Activated naive CD4-positive, alpha-beta T cell treated with Interleukin-2 at 50 U/mL for 16 hours (primary cell): ENCODE measurements at places on chromosomes 1 and 21.

DNA sequence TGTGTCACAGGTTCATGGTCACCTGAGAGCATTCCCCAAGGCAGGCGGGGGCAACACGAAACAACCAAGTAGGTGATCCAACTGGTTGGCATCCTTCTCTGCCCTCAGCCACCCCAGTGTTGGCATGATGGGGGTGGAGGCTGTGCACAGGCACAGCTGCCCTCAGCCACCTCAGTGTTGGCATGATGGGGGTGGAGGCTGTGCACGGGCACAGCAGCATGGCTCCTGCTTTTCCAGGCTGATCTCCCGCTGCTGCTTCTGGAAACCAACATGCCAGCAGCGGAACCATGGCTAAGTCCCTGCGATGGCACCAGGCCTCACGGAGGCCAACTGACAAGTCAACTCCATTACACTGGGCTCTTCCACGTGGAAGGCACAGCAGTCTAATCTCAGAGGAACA is 447.8 kb downstream of the PTPRU start:
- DNase-seq, result no peak

DNA sequence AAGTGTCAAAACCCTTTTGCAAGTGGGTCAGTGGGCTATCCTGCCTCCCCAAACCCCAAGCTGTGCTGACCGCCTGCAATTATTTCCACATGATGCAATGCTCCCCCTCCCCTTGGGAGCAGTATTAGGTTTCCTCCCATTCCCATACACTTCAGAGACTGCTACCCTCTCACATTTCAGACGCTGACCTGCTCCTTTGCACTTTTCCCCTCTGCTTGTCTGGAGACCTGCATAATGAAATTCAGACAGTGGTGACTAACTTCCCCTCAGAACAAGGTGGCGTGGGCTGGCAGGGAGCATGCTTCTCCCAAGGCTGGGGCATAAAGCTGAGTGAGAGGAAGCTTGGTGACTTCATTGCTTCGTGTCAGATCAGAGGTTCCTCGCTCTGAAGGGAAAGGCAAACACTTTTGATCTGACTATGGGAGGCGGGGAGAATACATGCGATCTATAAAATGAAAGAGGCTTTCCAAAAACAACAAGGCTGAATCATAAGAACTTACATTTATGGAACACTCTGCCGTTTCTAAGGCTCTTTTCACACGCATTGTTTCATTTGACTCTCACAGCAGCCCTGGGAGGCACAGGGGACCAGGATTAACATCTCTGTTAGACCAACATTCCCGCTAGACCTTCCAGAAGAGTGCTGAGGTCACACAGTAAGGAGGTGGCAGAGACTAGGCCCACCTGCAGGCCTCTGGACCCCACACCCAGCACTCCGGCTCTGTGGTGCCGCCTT is 27.5 kb upstream of the ROR1 start:
- no peak for DNase-seq

- peak; percentile 33 for DNase-seq
These were observed 40.5 kb downstream of the PATJ start for GRCh38 chr1:61782771-61783170.

DNA sequence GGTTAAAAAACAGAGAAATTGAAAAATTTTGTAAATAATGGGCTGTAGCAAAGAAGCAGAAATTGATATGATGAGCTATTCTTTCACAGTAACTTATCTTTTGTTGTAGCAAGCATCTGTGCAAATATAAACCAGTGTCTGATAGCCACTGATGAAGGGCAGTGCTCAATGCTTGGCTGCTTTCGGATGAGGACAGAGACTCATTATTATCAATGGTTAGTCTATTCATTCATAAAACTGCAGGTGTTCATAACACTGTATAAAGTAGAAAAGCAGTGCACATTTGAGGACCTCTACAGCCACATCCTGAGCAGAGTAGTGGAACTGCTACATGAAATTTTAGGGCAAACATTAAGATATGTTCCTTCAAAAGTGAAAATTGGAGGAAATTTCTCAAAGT is 107.2 kb downstream of the FAF1 start:
- DNase-seq, result no peak

GRCh38 chr1:207857447-207857846 is 53.5 kb downstream of the CD34 start:
- DNase-seq, result no peak

- DNase-seq, result no peak
These were observed 4.2 kb downstream of the SPSB1 start for GRCh38 chr1:9296850-9297249.

- no peak for DNase-seq
These were observed 99.1 kb downstream of the PLA2G4A start for GRCh38 chr1:186927884-186928283.

- no peak for DNase-seq
These were observed 91.7 kb downstream of the C1orf94 start for GRCh38 chr1:34268311-34268954.

GRCh38 chr1:56194701-56195300 is 384.6 kb downstream of the PLPP3 start:
- DNase-seq, result no peak

- no peak for DNase-seq
These were observed 29.4 kb downstream of the PALMD start for GRCh38 chr1:99675292-99675691.

- DNase-seq, result no peak
These were observed 26.4 kb downstream of the LAMB3 start for GRCh38 chr1:209625791-209626285.

GRCh38 chr1:178004926-178005391 is 35.1 kb upstream of the SEC16B start:
- no peak for DNase-seq

- DNase-seq, result no peak
These were observed 53.1 kb downstream of the TNR start for GRCh38 chr1:175690298-175690697.

- DNase-seq, result no peak
These were observed 86.6 kb downstream of the ZBTB18 start for GRCh38 chr1:244137725-244138124.

DNA sequence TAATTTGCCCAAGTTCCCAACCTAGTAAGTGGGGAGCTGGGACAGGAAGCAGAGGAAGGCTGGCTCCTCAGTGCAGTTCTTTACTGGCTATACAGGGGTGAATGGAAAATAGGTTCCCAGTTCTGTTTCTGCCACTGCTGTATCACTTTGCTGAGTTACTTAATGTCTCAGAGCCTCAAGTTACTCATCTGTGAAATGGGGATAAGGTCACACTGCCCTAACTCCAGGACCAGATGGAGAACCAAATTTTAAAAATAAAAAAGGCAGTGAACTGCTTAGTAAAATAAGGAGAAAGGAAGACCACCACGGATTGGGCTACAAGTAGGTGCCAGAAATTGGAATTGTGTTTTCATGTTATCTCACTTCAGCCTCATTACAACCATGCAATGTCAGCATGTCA is 147.8 kb downstream of the OMA1 start:
- DNase-seq, result no peak

- no peak for DNase-seq
These were observed 22.4 kb upstream of the EXO1 start for GRCh38 chr1:241825581-241825980.

DNA sequence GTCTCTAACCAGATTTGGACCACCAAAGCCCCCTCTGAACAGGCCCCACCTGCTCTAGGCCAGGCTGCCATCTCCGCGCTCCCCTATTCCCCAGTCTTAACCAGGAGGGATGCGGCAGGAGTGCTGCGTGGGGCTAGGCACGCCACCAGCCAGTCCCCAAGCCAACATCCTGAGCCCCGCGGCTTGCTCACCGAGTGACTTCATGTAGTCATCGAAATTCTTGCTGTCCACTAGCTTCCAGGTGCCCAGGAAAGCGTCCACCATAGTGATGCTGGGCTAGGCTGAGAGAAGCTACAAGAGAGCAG is 173 bp downstream of the FABP3 start:
- DNase-seq, result no peak

DNA sequence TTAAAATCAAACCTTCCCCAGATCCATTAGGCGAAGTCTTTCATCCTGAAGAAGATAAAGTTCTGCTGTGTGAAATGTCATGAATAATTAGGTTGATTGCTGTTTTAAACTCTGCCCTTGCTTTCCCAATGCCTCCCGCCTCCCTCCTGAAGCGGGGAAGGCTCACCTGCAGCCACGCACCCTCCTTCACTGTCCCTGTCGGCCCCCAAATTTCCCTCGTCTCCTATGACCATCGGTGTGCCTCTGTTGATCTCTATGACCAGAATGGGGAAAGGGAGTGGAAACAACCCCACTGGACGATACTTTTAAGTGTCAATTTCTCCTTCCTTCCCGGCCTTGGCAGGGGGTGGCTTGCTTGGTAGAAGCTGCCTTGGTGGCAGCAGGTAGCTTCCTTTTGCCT is 35.1 kb downstream of the LHX4 start:
- no peak for DNase-seq
